ENCODE measurements at places on chromosomes 1 and 21.

DNA sequence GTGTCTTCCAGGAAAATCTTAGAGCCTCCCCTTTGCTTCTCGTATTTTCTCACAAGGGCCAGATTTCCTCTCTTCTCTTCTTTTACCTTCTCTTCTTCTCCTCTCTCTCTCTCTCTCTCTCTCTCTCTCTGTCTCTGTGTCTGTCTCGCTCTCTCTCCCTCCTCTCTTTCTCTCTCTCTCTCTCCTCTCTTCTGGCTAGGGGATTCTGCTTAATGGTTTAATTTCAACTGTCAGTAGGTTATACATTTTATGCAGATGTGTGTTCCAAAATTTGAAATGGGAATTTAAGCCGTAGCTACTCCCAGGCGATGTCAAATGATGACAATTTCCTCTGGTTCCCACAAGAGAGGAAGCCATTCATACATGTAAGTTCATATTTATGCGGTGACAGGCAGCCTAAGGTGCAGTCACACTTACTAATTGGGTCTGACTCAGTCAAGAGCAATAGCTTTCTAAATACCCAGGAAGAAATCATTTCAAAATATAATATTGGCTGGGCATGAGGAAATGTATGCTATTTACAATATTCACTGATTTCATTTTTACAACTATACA lies 1.4 kb downstream of the DSCAM start:
- no peak for DNase-seq

GRCh38 chr1:110616587-110616986 lies 10.4 kb upstream of the KCNA2 start:
- DNase-seq: no peak

- no peak for DNase-seq
Measured at GRCh38 chr1:8107897-8108296, 81.8 kb upstream of the ERRFI1 start.

- no peak for DNase-seq
Measured at GRCh38 chr21:43917515-43918384, 52.7 kb downstream of the AGPAT3 start.

DNA sequence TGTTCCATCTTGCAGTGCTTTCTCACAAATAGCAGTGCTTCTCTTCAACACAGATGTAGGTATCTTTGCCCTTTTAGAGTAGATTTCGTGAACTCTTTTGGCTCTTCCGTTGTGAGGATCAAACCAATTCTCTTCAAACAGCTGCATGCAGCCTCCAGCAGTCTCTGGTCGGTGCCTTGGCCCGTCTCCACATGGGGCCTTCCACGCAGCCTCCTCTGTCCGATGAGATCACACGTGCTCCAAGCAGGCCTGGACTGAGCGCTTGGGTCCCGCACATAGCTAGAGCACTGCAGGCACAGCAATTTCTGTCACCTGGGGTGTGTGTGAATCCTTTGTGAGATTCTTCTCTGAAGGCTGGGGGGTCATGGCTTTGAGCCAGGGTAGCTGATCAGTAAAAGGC lies 82.8 kb upstream of the KCNE2 start:
- DNase-seq: no peak

DNA sequence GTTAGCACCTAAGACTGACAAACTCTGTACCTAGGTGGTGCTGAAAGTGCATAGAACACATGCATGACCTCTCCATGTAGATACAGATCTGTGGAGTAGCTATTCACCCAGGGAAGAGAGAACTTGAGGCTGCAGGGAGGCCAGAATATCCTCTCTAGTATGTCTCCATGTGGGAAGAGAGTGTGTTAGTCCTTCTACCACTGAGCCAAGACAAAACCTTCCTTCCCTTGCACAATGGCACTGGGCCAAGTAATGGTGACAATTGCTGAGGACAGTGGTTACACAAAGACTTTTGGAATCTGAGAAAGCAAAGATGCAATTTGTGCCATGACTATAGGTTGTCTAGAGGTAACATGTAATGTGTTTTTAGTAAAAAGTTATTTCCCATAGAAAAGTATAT lies 52.3 kb downstream of the C1orf198 start:
- DNase-seq: no peak

- no peak for DNase-seq
Measured at GRCh38 chr1:65577278-65577677, 156.8 kb downstream of the LEPR start.

GRCh38 chr1:88350648-88351047 lies 333.4 kb upstream of the PKN2 start:
- no peak for DNase-seq

- no peak for DNase-seq
Measured at GRCh38 chr1:204102739-204103430, 30.0 kb downstream of the SOX13 start.

DNA sequence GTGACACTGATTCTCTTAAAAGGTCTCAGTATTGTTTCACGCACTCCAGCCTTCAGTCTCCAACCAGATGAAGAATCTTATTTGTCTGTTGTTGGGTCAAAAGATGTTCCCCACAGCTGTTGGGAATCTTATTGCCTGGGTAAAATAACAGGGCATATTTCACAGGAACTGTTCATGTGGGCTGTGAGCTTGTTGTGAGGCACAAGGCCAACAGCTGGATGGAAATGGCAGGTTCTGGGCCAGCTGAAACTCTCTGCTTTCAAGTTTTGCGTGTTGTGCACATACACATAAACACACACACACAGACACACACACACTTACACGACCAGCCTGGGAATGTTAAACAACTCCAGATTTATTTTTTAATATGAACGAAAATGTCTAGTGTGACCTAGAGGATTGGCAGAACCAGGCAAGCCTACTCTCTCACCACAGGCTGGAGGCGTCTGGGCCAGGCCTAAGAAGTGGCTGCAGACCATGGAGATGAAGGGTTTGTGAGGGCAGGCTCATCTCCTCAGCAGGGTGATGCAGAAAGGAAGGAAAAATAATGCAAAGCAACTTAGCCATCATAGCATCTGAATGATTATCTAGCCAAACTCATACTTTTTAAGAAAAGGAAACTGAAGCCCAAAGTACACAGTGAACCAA lies 357.0 kb downstream of the TTLL7 start:
- DNase-seq: no peak

DNA sequence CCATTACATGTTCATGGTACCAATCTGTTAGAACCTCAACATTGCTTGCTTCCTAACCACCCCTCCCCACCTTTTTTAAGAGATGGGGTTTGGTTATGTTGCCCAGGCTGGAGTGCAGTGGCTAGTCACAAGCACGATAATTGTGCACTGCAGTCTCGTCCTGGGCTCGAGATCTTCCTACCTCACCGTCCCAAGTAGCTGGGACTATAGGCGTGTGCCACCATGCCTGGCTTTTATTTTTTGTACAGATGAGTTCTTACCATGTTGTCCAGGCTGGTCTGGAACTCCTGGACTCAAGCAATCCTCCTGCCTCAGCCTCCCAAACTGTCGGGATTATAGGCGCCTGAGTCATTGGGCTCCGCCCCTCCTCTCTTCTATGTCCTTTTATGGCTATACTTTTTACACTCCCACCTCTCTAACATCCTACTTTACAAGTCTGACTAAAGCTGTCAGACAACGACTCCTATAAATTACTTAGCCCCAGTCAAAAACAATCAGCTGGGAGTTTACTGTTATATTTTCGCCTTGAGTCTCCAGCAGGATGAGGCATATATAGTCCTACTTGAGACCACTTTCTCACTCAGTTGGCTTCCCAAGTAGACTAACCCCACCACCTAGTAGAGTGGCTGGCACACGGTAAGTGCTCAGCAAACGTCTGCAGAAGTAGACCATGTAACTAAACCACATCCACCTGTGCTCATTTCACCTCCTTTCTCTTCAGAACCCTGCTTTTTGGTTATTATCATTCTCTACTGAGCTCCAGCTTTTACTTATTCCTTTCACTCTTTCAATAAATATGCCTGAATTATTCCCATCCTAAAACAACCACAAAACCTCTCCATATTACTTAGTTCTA lies 13.8 kb downstream of the ENSA start:
- no peak for DNase-seq

DNA sequence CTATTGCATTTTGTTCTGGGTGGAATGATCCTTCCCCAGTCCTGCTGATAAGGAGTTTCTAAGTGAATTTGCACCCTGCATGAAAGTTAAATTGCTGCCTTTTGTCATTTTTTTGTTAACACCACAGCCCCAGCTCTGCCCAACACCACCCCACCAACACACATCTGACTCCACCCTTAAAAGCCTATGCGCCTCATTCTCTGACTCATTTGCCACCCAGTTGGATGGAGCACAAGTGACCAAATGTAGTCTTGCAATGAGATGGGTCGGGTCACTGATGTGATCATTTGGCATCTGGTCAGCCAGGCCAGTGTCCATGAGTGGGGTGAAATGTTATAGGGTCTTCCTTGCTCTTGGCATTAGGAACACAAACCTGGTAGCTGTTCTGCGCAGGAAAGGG lies 256.8 kb downstream of the KAZN start:
- no peak for DNase-seq

- DNase-seq: no peak
Measured at GRCh38 chr21:31671931-31672330, 12.4 kb downstream of the SOD1 start.

DNA sequence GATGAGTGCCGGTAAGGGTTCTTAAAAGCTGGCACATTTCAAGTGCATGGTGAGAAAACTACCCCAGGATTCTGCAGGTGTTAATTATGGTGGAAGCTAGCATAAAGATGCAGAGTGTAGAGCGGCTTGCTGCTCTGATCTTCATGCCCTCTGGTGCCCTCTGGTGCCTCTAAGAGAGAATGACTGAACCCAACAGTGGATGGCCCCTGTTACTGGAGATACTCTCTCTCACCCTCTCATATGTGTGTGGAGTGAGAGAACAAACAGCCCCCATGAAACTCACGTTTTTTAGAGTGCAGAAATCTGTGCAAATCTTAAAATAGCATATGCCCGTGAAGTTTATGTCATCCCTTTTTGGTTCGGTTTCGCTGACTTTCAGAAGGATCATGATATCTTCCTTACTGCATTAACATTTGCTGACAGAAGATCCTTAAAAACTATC lies 90.0 kb downstream of the GRIK1 start:
- peak; percentile 63 for DNase-seq

GRCh38 chr1:111515291-111516004 lies 12.0 kb upstream of the ADORA3 start:
- DNase-seq: peak; percentile 24

- no peak for DNase-seq
Measured at GRCh38 chr1:7634546-7635240, 136.4 kb upstream of the VAMP3 start.

- no peak for DNase-seq
Measured at GRCh38 chr1:42422737-42423136, 33.1 kb downstream of the ZMYND12 start.

GRCh38 chr21:25967181-25967900 lies 203.2 kb downstream of the APP start:
- DNase-seq: no peak

DNA sequence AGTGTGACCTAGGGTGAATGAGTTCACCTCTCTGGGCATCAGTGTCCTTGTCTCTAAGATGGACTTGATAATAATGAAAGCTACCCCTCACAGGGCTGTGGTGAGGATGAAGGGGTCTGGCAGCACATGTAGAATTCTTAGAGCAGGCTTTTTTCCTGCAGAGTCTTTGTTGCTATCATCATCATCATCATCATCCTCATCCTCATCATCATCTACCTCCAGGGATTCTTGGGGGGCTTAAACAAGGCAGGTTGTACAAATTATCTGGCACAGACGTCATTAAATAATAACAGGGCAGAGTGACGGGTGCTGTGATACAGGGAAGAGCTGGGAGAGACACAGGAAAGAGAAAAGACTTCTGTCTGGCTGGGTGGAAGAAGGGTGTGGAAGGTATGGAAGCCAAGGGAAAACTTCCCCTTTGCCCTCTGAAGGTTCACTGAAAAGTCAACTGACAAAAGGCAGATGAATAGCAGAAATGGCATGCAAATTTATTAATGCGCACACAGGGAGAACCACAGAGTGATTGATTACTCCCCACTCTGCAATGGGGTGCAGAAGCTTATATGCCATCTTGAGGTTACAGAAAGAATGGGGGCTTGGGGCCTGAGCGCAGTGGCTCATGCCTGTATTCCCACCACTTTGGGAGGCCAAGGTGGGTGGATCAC lies 17.0 kb upstream of the SLC2A1 start:
- no peak for DNase-seq

DNA sequence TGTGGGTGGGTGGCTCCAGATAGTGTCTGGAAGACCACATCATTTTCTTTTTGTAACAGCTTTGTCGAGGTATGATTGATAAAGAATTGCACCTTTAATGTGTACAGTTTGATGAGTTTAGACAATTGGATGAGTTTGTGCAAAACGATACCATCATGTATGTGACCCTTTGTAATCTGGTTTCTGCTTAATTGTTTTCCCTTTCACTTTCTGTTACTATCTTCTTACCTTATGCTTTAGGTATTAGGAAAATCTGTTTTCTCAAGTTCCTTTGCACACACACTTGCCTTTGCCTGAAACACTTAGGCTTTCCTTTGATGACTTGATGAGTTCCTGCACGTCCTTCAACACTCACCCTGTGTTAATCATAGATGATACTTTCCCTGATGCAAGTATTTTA lies 6.8 kb downstream of the OR10Z1 start:
- no peak for DNase-seq

DNA sequence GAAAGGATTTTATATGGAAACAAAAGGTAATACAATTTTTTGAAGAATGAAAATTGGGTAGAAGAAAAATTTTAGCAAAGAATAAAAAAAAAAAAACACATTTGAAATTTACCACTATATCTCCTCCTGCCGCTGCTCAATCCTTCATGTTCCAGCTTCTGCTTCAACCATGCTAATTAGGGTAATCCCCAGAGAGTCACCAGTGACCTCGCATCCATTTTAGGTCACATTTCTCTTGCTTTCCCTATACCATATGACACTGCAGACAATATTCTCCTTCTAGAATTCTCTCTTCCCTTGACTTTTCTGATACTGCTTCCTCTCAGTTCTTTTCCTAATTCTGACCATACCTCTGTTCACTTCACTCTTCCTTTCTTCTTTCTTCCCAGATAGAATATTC lies 237.1 kb downstream of the USH2A start:
- no peak for DNase-seq

GRCh38 chr1:151251656-151252470 lies 2.7 kb upstream of the PSMD4 start:
- DNase-seq: peak; percentile 53

- DNase-seq: no peak
Measured at GRCh38 chr1:182397653-182398393, 2.6 kb downstream of the TEDDM1 start.

GRCh38 chr1:233700338-233700737 lies 86.4 kb downstream of the KCNK1 start:
- DNase-seq: no peak

- peak; percentile 50 for DNase-seq
Measured at GRCh38 chr1:143720087-143721023, 251.4 kb downstream of the FAM72C start.
